ENCODE measurements at places on chromosomes 12 and 14.
A peak's percentile ranks its signal among the peaks of the same experiment; 100 is the strongest.

DNA sequence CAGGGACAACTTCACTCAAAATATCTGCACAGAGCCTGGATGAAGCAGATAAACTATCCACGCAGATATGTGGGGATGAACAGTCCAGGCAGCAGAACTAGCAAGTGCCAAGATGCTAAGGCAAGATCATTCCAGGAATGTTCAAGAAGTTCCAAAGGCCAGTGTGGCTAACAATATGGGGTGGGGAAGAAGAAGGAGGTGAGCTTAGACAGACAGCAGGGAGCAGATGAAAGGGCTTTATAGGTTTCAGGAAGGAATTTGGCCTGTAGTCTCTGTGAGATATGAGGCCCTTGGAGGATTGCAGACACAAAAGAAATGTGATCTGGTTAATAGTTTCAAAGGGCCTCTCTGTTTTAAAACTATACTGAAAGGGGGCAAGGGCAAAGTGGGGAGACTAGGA lies 63.5 kb upstream of the PPM1H start:
- no peak for DNase-seq

- DNase-seq, result no peak
Observed at GRCh38 chr12:106585521-106586277, 2.9 kb downstream of the RFX4 start.

DNA sequence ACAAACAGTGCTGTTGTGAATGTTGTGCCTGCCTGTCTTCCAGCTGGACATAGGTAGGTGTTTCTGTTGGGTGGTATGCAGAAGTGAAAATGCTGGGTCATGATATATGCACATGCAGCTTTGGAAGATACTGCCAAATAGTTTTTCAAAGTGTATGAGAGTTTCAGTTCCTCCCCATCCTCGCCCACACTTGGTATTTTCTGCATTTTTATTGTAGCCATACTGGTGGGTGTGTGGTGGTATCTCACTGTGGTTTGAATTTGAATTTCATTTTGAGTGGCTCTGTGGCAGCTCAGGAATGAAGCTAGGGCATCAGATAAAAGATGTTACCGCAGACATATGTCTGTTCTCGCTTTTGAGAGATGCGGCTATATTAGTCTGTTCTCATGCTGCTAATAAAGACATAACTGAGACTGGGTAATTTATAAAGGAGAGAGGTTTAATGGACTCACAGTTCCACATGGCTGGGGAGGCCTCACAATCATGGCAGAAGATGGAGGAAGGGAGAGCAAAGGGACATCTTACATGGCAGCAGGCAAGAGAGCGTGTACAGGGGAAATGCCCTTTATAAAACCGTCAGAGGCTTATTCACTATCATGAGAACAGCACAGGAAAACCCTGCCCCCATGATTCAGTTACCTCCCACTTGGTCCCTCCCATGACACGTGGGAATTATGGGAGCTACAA lies 183.1 kb downstream of the CAND1 start:
- no peak for DNase-seq

- DNase-seq, result peak; percentile 74
Observed at GRCh38 chr12:124497658-124498057, 69.8 kb downstream of the NCOR2 start.

DNA sequence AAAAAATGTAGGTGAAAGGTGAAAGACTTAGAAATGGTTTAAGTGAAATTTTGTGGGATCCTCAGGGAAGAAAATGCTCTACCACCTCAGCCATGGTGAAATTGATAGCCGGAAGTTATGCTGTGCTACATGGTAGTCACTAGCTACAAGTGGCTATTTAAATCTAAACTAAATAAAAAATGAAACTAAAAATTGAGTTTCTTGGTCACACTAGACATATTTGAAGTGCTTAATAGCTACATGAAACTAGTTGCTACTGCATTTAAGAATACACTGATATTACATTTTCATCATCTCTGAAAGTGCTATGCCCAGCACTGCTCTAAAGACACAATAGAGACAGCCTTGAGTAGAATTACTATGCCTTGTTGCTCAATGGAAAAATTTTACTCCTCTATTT lies 10.3 kb upstream of the SLCO1B3 start:
- DNase-seq, result no peak

GRCh38 chr12:19307451-19307850 lies 131.8 kb upstream of the AEBP2 start:
- no peak for DNase-seq

DNA sequence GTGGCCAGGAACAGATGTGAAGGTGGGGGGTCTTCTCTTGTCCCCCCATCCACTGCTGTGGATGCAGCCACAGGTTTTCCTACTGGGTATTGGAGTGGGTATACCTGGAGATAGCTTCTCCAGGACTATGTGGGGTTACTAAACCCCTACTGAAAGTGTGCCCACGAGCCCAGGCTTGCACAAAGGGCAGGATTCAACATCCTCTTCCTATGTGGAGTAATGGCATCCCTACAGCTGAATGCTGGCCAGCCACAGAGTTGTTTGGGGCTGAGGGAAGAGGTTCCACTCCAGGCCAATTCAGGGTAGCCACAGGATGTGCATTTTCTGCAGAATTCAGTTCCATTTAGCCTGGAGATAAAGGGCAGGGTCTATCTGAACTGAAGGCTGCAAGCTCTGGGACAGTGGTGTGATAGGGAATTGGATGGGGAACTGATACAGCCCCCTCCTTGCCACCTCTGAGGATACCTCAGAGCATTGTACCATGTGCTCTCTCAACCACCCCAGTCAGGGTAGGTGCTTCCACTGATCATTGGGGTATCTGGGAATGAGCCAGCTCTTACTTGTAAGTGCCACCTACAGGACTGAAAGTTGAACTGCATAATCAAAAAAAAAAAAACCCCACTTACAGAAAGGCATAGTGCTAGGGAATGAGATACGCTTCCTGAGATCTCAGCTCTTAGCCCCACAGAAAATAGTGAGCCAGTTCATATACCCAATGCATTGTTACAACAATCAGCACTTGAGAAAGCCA lies 187.1 kb downstream of the KITLG start:
- peak; percentile 62 for DNase-seq

DNA sequence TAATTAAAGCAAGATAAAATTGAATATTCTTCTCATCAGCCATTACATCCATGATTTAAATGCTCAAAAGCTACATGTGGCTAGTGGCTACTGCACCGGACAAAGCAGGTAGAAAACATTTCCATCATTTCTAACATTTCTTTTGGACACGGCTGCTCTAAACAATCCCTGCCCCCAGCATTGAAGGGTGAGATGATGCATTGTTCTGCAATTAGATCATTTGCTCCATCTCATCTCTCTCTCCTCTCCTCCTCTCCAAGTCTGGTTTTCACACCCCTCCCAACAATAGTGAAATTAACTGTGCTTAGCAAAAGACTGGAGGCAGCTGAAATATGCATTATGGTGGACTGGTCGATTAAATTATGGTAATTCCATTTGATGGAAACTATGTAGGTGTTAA lies 288.5 kb downstream of the KSR2 start:
- DNase-seq, result no peak

DNA sequence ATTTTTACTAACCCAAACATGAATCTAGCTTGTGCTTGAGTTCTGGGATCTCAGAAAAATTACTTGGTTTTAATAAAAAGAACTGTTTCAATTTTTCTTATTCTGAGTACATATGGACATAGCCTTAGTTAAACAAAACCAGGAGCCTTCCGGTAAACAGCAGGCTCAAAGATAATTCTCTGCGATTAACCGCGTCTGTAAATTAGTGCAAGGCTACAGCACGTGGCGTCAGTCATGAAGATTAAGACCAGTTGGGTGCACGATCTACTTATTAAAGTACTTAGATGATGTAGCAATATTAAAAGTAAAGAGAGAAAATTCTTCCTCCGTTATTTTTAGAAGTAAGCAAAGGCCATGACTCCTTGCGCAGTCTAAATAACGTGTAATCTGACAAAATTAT lies 700 bp downstream of the KCNJ8 start:
- DNase-seq, result no peak

DNA sequence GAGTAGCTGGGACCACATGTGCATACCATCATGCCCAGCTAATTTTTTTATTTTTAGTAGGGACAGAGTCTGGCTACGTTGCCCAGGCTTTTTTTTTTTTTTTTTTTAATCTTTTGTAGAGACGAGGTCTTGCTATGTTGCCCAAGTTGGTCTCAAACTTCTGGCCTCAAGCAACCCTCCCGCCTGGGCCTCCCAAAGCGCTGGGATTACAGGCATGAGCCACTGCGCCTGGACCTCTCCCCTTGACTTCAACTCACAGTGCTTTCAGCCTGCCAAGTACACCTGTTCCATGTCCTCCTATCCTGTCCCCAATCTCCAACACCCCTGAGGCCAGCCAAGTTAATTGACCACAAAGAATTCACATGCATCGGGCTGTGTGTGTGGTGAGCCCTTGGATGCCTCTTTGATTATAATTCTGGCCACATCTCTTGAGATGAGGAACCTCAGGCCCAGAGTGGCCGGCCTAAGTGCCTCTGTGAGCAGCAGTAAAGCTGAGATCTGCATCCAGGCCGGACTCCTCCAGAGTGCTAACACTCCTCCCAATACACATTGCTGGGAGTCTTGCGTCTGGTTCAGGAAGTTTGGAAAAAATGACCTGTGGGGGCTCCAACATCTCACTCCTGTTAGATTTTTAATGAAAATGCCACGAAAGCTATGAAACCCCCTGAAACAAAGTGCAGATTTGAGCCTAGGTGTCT lies 6.8 kb downstream of the RAB35 start:
- DNase-seq, result no peak

- DNase-seq, result no peak
Observed at GRCh38 chr12:54027442-54027786, 826 bp upstream of the HOXC6 start.

GRCh38 chr14:74763803-74764531 lies 851 bp downstream of the YLPM1 start:
- DNase-seq, result peak; percentile 66

DNA sequence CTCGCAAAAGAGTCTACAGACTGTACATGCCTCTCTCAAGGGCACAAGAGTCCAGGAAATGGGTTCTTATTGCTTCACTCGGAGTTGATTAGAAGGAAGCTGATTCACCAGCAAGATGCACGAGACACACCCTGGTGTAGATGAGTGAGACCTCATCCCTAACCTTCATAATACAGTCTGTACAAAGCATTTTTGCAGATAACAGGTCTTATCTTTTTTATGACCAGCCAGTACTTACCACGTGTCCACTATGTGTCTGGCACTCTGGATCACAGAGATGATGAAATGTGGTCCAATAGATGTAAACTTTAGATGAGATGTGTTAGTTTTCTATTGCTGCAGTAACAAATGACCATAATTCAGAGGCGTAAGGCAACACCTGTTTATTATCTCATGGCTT lies 53.4 kb upstream of the PWP1 start:
- DNase-seq, result peak; percentile 75

DNA sequence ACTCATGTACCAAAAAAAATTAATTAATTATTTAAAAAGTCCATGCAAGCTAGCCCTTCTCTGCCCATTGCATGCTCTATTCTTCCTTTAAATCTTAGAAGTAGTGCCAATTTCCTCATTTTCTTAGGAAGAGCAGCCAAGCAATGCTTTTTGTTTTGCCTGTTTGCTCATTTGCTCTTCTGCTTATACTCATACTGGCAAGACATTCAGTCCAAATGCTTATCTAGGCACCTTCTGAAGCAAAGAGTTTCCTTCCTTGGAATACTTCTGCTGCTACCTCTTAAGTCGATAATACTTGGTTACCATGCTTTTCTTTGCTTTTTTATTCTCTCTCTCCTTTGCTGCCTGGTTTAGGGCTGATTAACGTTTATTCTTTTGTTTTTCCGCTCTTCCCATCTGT lies 1318.3 kb downstream of the AACS start:
- DNase-seq, result no peak

DNA sequence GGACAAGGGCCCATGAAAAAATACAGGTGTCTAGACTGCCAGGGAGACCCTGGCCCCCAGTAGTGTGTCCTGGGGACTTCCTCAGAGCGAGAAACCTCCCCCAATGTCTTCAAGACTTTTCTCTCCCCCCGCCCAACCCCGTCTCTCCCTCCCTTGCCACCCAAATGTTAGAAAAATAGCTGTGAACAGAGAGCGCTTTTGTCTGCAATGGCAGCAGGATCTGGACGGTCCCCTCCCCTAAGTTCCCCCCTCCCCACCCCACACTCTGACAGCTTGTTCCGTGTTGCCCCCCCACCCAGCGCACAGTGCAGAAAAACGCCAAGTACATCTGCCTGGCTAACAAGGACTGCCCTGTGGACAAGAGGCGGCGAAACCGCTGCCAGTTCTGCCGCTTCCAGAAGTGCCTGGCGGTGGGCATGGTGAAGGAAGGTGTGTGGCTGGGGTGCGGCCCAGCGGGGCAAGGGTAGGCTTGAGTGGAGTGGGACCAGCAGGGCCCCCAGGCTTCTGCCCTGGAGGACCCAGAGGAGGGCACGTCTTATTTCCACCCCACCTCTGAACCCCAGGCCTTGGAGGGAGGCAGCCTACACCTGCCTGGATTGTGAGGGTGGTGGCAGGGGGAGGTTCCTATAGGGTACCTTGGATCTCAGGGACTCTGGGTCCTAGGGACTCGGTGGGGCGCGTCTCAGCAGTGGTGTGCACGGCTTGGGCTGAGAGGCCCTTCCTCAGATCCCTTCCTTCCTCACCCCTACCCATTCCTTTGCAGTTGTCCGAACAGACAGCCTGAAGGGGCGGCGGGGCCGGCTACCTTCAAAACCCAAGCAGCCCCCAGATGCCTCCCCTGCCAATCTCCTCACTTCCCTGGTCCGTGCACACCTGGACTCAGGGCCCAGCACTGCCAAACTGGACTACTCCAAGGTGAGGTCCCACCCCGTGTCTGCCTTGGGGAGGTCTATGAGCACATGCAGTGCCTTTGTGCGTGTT lies 4.8 kb downstream of the NR4A1 start:
- DNase-seq, result no peak

- peak; percentile 40 for DNase-seq
Observed at GRCh38 chr14:32201816-32202490, at the start of gene RNU6-7. Gene RNU6-7, plus strand, starts transcription at chr14:32202045.

DNA sequence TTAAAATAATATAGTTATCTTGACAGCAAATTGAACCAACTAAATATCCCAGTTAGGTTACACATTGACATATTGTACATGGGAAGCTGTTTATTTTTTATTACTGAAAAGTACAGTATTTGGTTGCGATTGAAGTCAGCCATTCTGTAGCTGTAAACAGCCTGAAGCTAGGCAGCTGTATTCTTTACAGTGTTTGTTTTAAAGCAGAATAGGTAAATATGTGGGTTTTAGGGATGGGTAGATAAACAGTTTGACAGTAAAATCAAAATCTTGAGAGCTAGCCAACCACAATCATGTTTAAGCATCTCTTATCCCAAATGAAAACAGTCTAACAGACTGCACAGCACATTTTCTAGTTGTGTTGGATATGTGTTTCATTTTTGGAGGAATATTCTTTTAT lies 45.7 kb downstream of the TTC6 start:
- DNase-seq, result no peak

Measured in bronchial epithelial cell (primary cell).